ENCODE measurements at places on chromosomes 7 and 10.

DNA sequence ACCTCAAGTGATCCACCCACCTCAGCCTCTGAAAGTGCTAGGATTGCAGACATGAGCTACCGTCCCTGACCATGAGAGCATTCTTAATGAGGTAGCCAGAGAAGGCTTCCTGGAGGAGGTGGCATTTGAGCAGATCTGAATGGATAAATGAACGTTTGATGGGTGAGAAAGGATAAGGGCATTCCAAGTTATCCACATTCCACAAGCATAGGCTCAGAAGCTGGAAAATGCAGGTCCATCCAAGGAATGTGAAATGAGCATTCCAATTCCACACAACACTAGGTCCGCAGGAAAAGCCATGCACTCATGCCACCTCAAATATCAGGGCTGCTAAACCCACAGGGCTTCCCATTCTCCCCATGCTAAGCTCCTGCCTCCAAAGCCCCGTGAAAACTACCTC is 17.0 kb downstream of the TMEM130 start:
- DNase-seq, result no peak

- DNase-seq, result no peak
These were observed 19.8 kb upstream of the TRIL start for GRCh38 chr7:28977881-28978280.

DNA sequence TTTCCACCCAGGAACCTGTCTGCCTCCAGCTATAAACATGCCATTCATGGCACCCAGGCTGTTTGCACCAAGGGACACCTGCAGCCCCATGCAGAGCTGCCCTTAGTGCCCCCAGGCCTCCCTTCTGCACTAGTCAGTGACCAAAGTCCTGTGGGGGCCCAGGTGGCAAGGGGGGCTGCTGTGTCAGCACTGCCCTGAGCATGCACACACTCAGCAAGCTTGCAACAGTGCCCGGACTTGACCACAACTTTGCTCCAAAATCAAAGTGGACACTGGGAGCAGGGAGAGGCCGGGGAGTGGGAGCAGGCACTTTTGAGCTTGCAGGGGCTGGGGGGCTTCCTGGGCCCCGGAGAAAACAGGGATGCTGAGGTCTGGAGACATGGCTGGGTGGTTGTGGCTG is 192.9 kb upstream of the MBL2 start:
- no peak for DNase-seq

GRCh38 chr10:132666705-132667341 is 119.1 kb downstream of the NKX6-2 start:
- DNase-seq, result no peak

- no peak for DNase-seq
These were observed 3.5 kb downstream of the ESYT2 start for GRCh38 chr7:158825628-158826289.

GRCh38 chr10:51485668-51486067 is 213.7 kb downstream of the CSTF2T start:
- DNase-seq, result no peak

- no peak for DNase-seq
These were observed 411.5 kb downstream of the SFMBT2 start for GRCh38 chr10:6999232-6999925.

DNA sequence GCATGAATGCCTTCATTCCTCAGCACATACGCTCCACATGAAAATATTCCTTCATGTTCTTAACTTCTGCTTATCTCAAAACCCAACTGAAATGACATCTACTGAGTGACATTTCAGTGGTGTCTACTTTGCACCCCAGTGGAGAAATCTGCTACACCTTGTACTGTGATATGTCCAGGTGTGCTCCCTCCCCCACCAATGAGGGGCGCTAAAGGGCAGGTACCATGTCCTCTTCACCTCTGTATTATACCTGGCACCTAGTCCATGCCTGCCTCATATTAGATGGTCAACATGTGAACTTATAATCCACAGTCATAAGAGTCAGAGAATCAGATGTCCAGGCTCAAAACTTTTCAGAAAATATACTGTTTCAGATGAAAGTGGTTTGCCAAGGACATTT is 2.1 kb downstream of the PAXIP1 start:
- no peak for DNase-seq

DNA sequence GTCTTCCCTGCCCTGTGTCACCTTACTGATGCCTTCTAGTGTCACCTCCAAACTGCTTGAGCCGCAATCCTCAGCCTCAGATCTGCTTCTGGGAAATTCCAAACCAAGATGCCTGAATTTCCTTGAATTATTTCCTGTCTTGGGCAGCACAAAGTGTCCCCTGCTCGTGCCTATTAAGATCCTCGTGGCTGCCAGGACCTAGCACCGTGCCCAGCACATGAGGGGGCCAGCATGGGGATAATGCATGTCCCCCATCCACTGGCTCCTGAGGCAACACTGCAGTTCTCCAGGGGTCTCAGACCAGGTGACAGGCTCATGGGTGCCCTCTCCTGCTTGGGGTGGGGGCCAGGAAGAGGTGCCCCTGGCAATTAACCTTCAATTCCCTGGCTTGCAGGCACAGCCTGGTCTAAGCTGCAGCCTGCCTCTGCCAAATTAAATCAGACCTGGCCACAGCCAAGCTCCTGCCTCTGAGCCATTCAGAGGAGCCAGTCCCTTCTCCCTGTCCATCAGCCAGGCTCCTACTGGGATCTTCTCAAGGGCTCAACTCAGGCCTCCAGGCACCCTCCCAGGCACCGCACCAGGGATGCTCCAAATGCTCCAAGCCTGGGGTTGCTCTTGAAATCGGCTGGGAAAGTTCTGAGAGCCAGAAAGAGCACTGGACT is 146.6 kb downstream of the SH3PXD2A start:
- DNase-seq, result no peak

GRCh38 chr7:71130031-71130679 is 1.8 kb upstream of the GALNT17 start:
- DNase-seq, result no peak

DNA sequence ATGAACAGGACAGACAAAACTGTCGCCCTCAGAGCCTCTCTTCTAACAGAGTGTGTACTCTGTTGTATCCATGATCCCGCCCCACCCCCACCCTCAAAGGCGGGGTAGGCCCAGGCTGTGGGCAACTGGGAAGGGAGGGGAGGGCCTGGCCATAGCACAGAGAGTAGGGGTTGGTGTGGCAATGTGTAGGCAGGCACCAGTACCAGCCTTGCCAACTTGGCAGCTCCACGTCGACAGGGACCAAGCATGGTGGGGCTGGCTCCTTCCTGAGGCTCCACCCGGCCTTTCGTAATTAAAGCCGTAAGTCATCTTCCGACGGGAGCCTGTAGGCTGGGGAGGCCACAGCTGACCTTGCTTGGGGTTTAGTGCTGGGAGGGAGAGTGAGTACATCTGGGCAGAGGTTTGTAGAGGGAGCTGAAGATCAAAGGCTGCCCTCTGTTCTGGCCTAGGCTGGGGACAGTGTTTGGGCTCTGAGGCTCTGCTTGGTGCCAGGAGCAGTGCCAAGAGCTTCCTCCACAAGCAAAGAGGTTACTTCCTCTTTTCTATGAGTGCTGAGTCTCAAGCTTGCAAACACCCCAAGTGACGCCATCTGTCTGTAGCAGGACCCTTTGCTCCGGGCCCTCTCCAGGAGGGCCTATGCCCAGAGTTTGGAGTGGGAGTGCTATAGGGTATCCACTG is 121.6 kb downstream of the C10orf105 start:
- DNase-seq, result no peak

- no peak for DNase-seq
These were observed 8.2 kb upstream of the STARD3NL start for GRCh38 chr7:38169847-38170246.

DNA sequence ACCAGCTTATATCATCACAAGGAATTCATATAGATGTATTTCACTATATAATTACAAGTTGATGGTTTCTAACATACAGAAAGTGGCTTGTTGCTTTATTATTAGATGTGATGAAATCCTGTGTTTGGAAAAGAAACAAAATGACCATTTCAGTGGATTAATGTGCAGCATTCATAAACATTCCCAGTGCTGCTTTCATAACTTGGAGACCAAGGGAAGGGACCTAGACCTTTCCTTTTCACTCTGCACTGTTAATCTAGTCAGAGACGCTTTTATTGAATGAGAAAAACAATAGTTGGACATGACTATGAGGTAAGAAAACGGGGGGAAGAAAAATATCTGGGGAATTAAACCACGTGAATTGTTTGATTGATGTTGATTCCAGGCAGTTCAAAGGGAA is 160.0 kb downstream of the HDAC9 start:
- DNase-seq, result no peak

- DNase-seq, result no peak
These were observed 152.7 kb downstream of the MAD1L1 start for GRCh38 chr7:2080060-2080387.

GRCh38 chr7:32479574-32480200 is 10.5 kb downstream of the LSM5 start:
- DNase-seq, result no peak

GRCh38 chr10:46530249-46531186 is 25.9 kb downstream of the GPRIN2 start:
- DNase-seq, result no peak

- DNase-seq, result no peak
These were observed 66.5 kb upstream of the PRKG1 start for GRCh38 chr10:51007781-51008180.

DNA sequence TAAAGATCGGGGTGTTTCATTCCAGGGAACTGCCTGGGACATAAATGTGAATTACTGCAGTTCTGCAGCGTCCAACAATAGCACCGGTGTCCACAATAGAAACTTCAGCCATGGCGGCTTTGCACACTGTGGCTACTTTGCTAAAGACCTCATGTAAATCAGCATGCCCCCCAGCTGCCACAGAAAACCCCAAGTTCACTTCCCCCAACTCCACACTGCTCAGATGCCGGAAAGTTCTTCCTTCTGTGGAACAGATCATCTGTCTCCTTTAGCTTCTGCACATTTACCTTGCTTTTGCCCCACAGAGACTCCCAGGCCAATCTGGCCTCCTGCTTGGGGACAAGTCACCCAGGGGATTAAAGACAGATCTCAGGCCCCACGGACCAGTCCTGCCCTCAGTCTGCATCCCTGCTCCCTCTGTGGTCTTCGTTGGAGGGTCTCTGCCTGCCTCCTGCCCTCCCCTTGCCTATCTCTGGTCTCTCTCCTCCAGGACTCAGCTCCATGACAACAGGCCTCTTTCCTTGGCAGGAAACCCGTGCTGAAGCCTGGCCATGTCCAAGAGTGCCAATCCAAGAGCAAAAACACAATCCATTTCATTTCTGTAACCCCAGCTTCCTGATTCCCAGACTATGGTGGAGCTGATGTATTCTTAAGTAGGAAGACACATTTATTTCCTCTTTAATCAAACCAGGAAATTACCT is 403.2 kb downstream of the RPS24 start:
- no peak for DNase-seq

DNA sequence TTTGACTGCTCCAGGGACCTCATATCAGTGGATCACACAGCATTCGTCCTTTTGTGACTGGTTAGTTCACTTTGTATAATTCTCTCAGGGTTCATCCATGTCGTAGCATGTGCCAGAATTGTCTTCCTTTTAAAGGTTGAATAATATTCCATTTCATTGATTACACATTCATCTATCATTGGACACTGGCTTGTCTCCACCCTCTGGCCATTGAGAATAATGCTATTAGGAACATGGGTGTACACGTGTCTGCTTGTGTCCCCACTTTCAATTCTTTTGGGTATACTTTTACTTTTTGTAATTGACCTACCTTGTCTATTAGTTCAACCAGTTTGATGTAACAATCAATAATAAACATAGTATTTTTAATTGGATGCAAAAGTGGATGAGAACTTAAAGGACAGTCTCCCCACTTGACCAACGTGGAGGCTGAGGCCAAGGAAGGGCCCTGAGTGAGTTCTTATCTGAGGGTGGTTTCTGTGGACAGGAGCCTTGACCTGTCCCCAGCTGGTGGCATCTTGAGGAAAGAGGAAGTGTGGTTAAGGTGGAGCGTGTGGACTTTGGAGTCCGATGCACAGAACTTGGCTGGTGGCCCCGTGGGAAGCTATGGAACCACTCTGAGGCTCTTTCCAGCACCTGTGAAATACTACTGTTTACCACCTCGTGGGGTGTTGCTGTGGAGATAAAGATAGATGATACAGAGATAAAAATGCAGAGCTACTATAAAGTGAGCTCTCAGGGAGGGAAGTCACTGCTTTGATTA is 16.6 kb downstream of the WDFY4 start:
- DNase-seq, result no peak

DNA sequence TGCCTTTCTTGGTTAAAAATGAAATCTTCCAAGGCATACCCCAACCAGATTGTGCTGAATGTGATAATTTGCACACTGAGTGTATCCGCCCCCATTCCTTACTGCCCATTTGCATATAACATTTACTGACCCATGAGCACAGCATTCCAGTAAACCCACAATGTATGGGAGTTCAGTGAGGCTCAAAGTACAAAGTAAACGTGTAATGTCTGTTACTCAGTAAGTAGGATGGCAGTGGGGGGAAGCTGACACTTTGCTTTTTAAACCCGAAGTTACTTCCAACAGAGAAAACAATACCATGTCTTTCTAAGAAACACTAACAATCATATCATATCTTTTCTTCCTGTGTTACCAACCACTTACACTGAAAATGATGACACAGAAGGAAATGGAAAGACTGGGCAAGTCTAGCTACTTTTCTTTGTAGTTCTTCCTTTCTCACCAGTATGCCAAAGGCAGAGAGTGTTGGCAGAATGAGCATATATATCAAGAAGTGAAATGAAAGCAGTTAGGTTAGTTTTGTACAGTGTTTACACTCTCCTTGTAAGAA is 27.1 kb upstream of the SOSTDC1 start:
- DNase-seq, result no peak

GRCh38 chr10:71234004-71234894 is 21.9 kb downstream of the UNC5B start:
- no peak for DNase-seq

GRCh38 chr10:1056326-1057105 is at the start of gene WDR37:
Gene WDR37, plus strand, starts transcription at chr10:1056385. Its CDS starts 15,771 bp downstream, at chr10:1072156.
- DNase-seq, result peak; percentile 69

DNA sequence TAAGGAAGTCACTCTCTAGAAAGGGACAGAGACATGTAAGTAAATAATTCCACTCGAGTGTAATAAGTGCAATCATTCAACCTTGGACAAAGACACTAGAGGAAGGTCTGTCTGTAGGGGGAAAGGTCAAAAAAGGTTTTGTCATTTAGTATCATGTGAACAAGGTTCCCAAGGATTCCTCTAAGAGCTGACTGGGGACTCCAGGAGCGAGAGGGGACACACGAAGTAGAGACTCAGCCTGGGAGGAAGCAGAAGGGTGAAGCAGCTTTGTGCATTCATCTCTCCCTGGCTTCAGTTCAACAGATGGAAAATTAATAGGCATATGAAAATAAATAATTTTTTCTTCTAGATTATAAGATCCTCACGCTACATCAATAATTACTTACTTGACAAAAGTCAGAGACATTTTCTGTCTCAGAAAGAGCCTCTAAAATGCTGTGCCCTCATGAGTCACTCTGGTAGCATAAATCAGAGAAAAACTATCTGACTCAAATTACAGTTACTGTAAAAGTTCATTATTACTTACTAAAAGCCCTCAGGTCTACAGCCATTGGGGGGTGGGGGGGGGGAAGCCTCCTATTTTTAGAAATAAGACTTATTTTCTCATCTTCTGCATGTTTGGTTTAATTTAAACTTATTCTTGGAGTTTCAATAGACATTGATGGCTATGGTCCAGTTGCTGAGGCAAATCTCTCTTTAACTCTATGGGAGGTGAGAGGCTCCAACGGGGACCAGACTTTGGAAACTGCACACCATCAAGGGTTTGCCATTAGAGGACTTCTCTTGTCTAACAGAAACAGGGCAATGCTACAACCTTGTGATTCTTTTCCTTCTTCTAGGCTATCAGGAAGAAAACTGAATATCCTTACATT is 275.1 kb upstream of the KLF14 start:
- no peak for DNase-seq

- no peak for DNase-seq
These were observed 7.7 kb downstream of the CLCN1 start for GRCh38 chr7:143323653-143324052.

Measured in activated CD4-positive, alpha-beta T cell treated with anti-CD3 and anti-CD28 coated beads, Interleukin-2, amount 50 U/mL, for 24 hours (primary cell).